ENCODE measurements at places on chromosomes 2 and 18.

GRCh38 chr2:191287820-191288219 is 42.6 kb downstream of the MYO1B start:
- no peak for DNase-seq

DNA sequence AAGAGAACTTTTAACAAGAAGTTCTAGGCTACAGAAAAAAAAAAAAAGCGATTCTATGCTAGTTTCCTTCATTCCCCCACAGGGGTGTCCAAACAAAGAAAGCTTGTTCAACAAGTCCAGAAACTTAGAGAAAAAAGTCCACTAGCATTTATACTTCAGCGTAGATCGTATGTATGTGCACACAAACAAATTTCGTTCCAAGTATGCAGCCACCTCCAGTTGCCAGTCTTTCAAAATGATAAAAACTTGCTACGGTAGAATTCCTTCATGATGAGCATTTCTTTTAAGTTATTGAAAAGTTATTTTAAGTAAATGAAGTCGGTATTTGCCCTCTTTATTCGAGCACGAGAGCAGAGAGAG is 3.7 kb upstream of the OTX1 start:
- no peak for DNase-seq

- no peak for DNase-seq
Measured at GRCh38 chr2:157508676-157509075, 64.8 kb upstream of the CYTIP start.

- DNase-seq: no peak
Measured at GRCh38 chr2:238580486-238580885, 153.8 kb downstream of the ASB1 start.

Data from A172 (cell line).